Activated CD8-positive, alpha-beta memory T cell treated with anti-CD3 and anti-CD28 coated beads for 1 hour (primary cell): ENCODE measurements at places on chromosomes 12 and 14.

GRCh38 chr12:11509326-11509725 is 114.0 kb upstream of the PRB2 start:
- no peak for DNase-seq

- no peak for DNase-seq
These were observed 90.9 kb downstream of the BMP4 start for GRCh38 chr14:53865711-53866110.

- DNase-seq: no peak
These were observed 1197.5 kb downstream of the LRFN5 start for GRCh38 chr14:42804141-42804540.

- DNase-seq: no peak
These were observed 648 bp downstream of the ERP27 start for GRCh38 chr12:14937689-14938088.

GRCh38 chr12:38253778-38254177 is 62.8 kb upstream of the ALG10B start:
- DNase-seq: no peak
